ENCODE measurements at places on chromosomes 4 and X. TPM values are rescaled to one million over a fixed set of nuclear protein-coding genes. Genes with fewer than 3 reads are reported as not detected.

EDA gene
- under 0.01 TPM for total RNA-seq

HS3ST1 gene
- total RNA-seq = under 0.01 TPM

GDPD2 gene
- total RNA-seq = not detected

NKX3-2 gene
- 0.60 TPM for total RNA-seq

RHOXF1 gene
- not detected for total RNA-seq

AMBN gene
- total RNA-seq = not detected

SLITRK4 gene
- not detected for total RNA-seq

S100G gene
- total RNA-seq = not detected

NPY5R gene
- total RNA-seq = not detected

NAT8L gene
- total RNA-seq = under 0.01 TPM

RNF212 gene
- total RNA-seq = 0.09 TPM

SYNPO2 gene
- 1.3 TPM for total RNA-seq

SCML1 gene
- total RNA-seq = 5.5 TPM

LRIT3 gene
- under 0.01 TPM for total RNA-seq

POU4F2 gene
- not detected for total RNA-seq

SHROOM3 gene
- total RNA-seq = 2.7 TPM

DAPP1 gene
- 0.09 TPM for total RNA-seq

ANOS1 gene
- total RNA-seq = not detected

TENM3 gene
- total RNA-seq = 6.0 TPM

EGFL6 gene
- not detected for total RNA-seq

EDNRA gene
- 18.7 TPM for total RNA-seq

TRIM75 gene
- total RNA-seq = not detected

SSX2B gene
- not detected for total RNA-seq

TMEM255A gene
- not detected for total RNA-seq

TCEAL6 gene
- not detected for total RNA-seq

APLN gene
- total RNA-seq = 0.32 TPM

FGA gene
- not detected for total RNA-seq

SYTL4 gene
- 14.3 TPM for total RNA-seq

XAGE1A gene
- total RNA-seq = not detected

GSX2 gene
- total RNA-seq = not detected

DOK7 gene
- total RNA-seq = 0.09 TPM

SLC9B1 gene
- 2.2 TPM for total RNA-seq

GRPR gene
- total RNA-seq = not detected

BEND2 gene
- not detected for total RNA-seq

RPS6KA6 gene
- 3.9 TPM for total RNA-seq

MND1 gene
- total RNA-seq = 4.7 TPM

FANCB gene
- 3.2 TPM for total RNA-seq

UCP1 gene
- total RNA-seq = not detected

OTC gene
- total RNA-seq = 0.16 TPM

COL25A1 gene
- total RNA-seq = 0.34 TPM

SH3RF1 gene
- 12.4 TPM for total RNA-seq

FAM47B gene
- not detected for total RNA-seq

NLGN4X gene
- total RNA-seq = not detected

ZXDA gene
- 3.6 TPM for total RNA-seq

ATP8A1 gene
- 2.2 TPM for total RNA-seq

FAAH2 gene
- 0.47 TPM for total RNA-seq

CLNK gene
- total RNA-seq = not detected

BLOC1S4 gene
- total RNA-seq = 15.6 TPM

AMOT gene
- total RNA-seq = 10.7 TPM

ALAS2 gene
- not detected for total RNA-seq

CTAG1B gene
- not detected for total RNA-seq

TRMT10A gene
- 5.7 TPM for total RNA-seq

FRMD7 gene
- under 0.01 TPM for total RNA-seq

CFAP99 gene
- total RNA-seq = not detected

ZIC3 gene
- total RNA-seq = not detected

TLR7 gene
- not detected for total RNA-seq

NR3C2 gene
- 2.4 TPM for total RNA-seq
